ENCODE measurements at places on chromosomes 7 and 10.

DNA sequence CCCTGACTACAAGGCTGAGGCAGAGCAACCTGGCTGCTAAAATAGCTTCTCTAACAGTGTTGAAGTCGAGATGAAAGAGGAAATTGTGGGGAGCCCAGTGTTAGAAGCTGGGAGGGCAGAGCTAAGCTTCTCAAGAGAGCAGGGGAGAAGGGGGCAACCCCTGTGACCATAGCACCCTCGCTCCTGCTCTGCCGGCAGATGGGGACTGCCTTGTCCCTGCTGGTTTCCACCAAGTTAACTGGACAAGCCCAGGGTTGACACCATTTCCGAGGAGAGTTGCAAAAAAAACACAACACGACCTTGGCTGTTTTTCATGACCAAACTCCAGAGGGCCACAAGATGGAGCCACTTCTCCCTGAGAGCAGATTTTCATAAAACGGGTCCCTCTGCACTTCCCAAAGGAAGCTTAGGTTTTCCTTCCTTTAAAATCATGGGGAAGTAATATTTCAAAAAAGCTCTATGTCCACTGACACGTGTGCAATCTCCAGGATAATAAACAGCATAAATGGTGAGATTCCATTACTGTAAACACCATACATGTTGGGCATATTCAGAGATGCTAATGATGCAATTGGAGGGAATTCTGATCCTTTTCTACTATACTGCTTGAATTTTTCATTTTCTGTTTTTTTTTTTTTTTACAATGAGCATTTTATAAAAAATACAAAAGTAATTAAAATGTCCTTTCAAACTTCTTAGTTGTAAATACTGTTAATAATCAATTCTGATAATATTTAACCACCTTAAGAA lies 140.4 kb downstream of the PIP4K2A start:
- DNase-seq, result no peak

DNA sequence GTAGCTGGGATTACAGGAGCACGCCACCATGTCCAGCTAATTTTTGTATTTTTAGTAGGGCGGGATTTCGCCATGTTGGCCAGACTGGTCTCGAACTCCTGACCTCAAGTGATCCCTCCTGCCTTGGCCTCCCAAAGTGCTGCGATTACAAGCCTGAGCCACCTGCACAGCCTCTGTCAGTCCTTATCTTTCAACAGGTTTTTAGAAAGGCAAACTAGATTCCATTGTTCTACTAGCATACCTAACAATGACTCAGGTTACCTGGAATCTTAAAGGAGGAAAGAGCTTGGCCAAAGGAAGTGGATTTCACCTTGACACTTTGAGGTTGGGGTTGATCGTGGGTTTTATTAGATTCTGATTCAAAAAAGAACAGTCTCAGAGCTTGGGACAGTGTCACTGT lies 3.2 kb downstream of the ABCC2 start:
- no peak for DNase-seq

DNA sequence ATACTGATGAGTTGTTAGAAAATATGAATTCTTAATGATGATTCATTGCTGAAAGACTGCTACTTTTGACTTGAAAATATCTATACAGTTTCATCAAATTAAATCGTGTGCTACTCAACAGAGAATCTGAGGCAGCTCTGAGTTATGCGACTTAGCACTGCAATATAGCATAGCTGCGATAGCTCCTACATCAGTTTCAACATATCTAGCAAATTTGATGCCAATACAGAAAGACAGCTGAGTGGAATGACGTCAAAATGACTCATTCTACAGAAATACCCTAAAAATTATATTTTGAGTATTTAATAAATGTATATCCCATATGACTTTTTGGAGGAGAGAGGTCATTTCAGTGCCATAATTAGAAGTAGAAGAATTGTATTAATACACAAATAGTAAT lies 1.1 kb upstream of the TARP start:
- DNase-seq, result no peak

DNA sequence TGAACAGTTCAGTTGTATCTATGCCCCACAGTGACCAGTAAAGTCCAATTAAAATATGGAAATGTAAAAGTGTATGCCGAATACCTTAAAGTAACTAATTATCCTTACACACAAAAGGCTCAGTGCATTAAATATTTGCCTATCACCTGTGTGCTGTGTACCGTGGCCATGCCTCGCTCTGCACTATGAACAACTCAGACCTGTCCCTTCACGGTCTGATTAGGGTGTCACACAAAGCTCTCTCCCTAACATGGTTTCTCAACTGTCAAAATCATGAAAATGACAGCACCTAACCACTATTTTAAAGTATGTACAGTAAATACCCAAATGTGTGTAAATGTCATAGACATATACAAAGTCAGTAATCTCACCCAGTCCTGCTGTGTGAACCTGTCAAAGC lies 43.1 kb downstream of the STK17A start:
- DNase-seq, result no peak

GRCh38 chr10:73627300-73627699 lies 14.0 kb downstream of the MYOZ1 start:
- DNase-seq, result no peak

- DNase-seq, result no peak
Observed at GRCh38 chr7:110104243-110104642, 986.7 kb upstream of the LRRN3 start.

GRCh38 chr7:150431839-150432658 lies 18.4 kb upstream of the GIMAP8 start:
- no peak for DNase-seq

- no peak for DNase-seq
Observed at GRCh38 chr7:31642681-31643115, 44.3 kb upstream of the PPP1R17 start.

DNA sequence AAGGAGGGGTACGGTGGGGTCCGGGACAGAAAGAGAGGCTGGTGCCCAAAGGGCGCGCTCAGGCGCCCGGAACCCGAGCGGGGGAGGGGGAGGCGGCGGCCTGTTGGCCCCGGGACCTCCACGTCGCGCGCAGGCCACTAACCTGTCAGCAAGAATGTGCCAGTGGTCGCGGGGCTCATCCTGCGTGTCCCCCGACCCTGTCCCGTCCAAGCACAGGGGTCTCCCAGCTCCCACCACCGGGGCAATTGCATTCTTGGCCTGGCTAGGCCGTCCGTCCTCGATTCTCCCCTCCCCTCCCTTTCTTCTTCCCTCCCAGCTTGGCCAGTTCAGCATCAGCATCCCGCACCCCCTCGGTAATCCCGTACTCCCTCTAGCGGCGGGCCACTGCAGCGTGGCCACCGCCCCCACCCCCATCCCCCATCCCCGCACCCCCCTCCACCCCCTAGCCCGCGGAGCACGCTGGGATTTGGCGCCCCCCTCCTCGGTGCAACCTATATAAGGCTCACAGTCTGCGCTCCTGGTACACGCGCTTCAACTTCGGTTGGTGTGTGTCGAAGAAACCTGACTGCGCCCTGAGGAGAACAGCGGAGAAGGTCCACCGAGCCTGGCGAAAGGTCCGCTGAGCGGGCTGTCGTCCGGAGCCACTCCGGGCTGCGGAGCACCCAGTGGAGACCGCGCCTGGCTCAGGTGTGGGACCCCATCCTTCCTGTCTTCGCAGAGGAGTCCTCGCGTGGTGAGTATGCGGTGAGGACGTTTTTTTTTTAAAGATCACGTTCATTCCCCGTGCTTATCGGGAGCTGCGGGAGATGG lies at the start of gene SGCE:
Gene SGCE, minus strand, starts transcription at position 286 of the 810 bp plus-strand sequence. Its CDS starts 35 bp downstream, at position 251.
- no peak for DNase-seq

DNA sequence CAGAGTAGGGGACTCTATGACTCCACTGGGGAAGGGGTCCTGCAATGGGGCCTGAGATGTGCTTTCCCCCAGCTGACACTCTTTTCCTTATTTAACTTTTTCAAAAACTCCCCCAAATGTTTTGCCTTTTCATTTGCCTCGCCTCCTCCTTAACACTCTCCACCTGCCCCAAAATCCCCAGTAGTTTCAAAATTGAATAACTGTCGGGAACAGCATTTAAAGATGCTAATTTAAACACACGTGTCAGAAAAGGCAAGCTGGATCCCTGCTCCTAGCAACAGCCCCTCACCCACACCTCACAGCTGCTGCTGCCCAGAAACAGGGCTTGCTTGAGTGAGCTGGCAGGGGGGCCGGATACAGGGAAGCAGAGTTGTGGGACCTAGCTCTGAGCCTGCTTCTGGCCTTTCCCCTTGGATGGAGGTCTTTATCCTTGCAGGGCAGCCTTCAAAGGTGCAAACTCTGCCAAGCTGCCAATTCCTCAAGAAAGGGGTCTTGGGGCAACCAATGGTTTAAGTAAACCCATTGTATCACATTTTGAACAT lies 115.3 kb downstream of the KCNMA1 start:
- DNase-seq, result no peak

DNA sequence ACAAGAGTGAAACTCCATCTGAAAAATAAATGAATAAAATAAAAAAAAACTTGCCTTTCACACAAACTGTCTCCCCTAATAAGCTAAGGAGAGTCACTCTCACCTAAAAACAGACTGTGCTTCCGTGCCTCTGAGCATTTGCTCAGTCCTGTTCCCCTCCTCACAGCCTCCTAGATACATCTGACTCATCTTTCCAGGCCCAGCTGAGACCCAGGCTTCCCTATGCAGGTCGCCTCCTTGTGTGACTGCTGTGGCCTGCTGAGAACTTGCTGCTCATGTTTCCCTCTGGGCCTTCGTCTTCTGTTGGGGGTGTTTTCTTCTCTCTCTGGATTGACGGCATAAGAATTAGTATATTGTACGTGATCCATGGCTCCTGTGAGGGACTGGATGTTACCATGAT lies 777.7 kb downstream of the LRMDA start:
- no peak for DNase-seq

All from stimulated activated CD8-positive, alpha-beta memory T cell treated with anti-CD3 and anti-CD28 coated beads, Interleukin-15, amount 100 ng/mL, for 24 hours (primary cell).